Activated CD8-positive, alpha-beta T cell treated with anti-CD3 and anti-CD28 coated beads for 36 hours (primary cell): ENCODE measurements at places on chromosomes 1 and 21. TPM values are rescaled to one million over a fixed set of nuclear protein-coding genes. Genes with fewer than 3 reads are reported as not detected.

The TRIM67 gene
- total RNA-seq: not detected

The CCDC24 gene
- 1.4 TPM for total RNA-seq

The S100A5 gene
- total RNA-seq: 1.1 TPM

The KISS1 gene
- not detected for total RNA-seq

DNA sequence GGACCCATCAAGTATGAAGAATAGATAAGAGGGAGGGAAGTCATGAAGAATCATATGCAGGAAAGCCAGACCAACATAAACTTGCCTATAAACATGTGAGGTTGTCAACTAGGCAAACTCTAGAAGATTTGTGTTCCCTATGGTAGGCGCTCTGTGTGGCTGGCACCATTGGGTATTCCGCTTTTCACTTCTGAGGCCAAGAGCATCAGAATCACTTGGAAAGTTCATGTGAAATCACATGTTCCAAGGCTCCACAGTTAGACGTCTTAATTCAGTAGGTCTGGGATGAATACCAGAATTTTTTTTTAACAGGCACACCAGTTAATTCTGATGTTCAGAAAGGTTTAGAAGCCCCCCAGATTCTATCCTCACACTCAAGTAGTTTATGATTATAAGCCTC lies 50.5 kb upstream of the LAX1 start:
- no peak overlapping the region for H3K27ac ChIP-seq
- no peaks in the 10 kb centered on the region for H3K27me3 ChIP-seq
- peaks cover 3% of the 10 kb centered on the region for H3K4me1 ChIP-seq
- H3K4me3 ChIP-seq: no peak overlapping the region
- peaks cover under 1% of the 10 kb centered on the region for H3K36me3 ChIP-seq
- no peak for DNase-seq

GRCh38 chr1:20891091-20891490 lies 104.0 kb upstream of the HP1BP3 start:
- H3K27ac ChIP-seq: no peak overlapping the region
- DNase-seq: no peak
- no peak overlapping the region for H3K4me3 ChIP-seq
- peaks cover 10% of the 10 kb centered on the region for H3K36me3 ChIP-seq

DNA sequence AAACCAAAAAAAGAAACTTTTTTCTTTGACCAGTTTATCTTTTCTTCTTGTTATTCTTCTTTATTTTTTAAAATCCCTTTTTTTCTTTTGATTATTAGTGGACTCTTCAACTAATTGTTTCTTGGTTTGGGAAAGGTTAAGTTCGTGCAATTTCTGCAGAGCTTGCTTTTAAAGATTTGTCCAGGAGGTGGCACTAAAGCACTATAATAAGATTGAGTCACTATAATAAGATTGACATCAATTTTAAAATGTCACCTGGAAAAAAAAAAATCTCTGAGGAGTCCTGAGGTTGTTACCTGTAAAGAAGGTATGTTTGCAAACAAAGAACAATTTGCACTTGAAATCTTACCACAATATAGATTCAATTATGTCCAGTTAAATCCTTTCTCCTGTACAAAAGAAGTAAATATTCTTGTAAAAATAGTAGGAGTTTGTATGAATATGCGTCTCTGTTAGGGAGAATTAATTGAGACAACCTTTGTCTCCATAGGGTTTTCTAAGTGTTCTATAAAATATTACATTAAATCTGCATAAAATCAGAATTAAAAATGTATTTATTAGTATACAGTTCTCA lies 166.7 kb downstream of the ADGRL4 start:
- no peaks in the 10 kb centered on the region for H3K36me3 ChIP-seq
- no peak overlapping the region for H3K27ac ChIP-seq
- H3K27me3 ChIP-seq: no peaks in the 10 kb centered on the region
- peaks cover 11% of the 10 kb centered on the region for H3K4me1 ChIP-seq

DNA sequence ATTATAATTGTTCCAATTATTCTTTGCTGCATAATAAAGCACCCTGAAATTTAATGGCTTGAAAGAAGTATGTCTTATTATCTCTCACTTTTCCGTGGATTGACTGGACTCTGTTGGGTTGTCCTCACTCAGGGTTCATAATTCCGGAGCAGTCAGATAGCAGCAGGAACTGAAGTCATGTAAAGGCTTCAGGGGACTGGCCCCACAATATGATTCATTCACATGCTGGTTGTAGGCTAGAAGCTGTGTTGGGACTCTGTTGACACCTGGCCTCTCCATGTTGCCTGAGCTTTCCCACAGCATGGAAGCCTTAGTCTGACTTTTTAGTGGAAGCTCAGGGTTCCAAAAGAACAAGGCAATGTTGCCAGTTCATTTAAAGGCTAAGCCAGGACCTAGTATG lies 367.1 kb upstream of the ADGRL2 start:
- no peaks in the 10 kb centered on the region for H3K27me3 ChIP-seq
- no peak overlapping the region for H3K4me3 ChIP-seq
- H3K27ac ChIP-seq: no peak overlapping the region
- no peaks in the 10 kb centered on the region for H3K4me1 ChIP-seq
- DNase-seq: no peak
- H3K36me3 ChIP-seq: no peaks in the 10 kb centered on the region

DNA sequence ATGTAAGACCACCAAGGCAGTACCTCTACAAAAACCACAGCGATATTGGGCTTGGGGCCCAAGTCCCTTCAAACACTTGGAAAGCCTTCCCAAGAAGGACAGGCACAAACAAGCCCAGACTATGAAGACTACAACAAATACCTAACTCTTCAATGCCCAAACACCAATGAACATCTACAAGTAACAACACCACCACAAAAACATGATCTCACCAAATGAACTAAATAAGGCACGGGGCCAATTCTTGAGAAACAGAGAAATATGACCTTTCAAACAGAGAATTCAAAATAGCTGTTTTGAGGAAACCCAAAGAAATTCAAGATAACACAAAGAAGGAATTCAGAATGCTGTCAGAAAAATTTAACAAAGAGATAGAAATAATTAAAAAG lies 86.8 kb downstream of the COL24A1 start:
- DNase-seq: no peak
- no peaks in the 10 kb centered on the region for H3K36me3 ChIP-seq
- H3K27me3 ChIP-seq: peaks cover 2% of the 10 kb centered on the region

DNA sequence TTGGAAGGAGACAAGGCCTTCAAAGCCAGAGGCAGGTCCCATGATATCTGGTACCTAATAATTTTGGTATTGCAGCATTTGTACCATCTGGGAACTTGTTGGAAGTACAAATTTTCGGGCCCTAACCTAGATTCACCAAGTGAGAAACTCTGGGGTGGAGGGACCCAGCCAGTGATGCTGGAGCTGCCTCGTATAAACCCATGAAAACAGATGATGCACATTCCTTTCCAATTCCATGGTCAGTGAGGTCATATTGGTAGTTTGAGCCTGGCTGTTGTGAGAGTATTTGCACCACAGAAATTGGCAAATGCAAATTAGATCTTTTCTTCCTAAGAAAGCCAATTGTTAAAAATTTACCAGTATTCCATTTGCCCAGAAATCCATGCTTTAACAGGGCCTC lies 269.6 kb upstream of the PLXNA2 start:
- DNase-seq: no peak
- H3K27me3 ChIP-seq: no peaks in the 10 kb centered on the region
- H3K27ac ChIP-seq: no peak overlapping the region
- H3K36me3 ChIP-seq: no peaks in the 10 kb centered on the region
- H3K4me1 ChIP-seq: no peaks in the 10 kb centered on the region

GRCh38 chr1:156768610-156769295 lies 1.4 kb downstream of the PRCC start:
- H3K27me3 ChIP-seq: no peaks in the 10 kb centered on the region
- no peak overlapping the region for H3K4me3 ChIP-seq

DNA sequence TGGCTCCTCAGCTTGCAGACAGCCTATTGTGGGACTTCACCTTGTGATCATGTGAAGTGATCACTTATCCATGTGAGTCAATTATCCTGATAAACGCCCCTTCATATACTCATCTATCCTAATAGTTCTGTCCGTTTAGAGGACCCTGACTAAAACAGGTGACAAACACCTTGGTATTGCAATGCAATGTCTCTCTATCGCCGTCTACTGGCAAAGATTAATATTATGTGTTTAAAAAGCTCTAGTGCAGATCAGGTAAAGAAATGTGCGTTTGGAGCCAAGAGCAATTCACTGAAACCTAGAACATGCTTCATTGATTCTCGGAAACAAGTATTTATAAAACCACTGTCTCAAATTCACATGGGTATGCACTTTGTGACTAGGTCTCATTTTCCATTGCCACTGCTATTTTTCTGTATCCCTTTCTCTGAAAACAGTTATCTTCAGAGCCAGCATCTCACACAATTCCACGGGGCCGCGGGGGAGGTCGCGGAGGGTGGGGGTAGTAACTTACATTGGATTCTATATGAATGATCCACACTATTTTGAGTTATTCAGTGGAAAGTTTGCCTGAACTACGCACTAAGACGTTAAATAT lies 554.6 kb upstream of the NCAM2 start:
- no peaks in the 10 kb centered on the region for H3K36me3 ChIP-seq
- H3K4me1 ChIP-seq: no peaks in the 10 kb centered on the region
- H3K4me3 ChIP-seq: no peak overlapping the region
- H3K27me3 ChIP-seq: no peaks in the 10 kb centered on the region
- no peak overlapping the region for H3K27ac ChIP-seq

DNA sequence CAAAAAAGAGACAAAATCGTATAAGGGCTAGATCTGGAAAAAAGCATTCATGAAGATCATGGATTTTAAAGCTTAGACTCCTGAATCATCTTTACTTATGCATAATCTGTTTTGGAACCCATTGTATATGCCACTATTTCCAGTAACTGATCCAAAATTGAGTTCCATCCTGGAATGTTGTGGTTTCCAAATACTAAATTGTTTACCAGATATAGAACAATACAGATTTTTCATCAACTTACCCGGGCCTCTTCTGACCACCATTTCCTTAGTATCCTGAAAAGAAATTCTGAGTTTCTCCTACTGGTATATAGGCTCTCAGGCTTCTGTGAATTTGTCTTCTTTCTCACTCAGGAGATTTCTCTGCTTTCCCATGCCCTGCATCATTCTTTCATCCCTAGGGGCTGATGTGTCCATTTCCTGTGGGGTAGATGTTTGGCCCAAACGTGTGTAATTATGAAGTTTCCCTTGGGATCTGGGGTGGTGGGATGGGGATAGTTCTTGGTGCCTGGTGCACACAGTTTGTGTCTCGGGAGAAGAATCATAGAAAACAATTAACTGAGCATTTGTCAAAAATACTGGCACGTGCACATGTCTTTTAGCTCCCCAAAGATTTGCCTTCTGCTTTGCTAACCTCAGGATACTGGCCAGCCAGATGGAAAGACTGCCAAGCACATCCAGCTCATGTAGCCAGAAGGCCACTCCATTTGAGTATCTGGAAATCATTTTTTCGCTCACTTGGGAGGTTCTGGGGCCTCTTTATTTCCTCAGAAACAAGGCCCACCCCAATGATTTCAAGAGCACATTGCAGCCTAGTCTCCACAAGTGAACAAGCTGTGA lies 127.8 kb downstream of the NTMT2 start:
- H3K4me1 ChIP-seq: no peaks in the 10 kb centered on the region
- peaks cover 10% of the 10 kb centered on the region for H3K27me3 ChIP-seq
- H3K36me3 ChIP-seq: no peaks in the 10 kb centered on the region
- DNase-seq: no peak
- no peak overlapping the region for H3K27ac ChIP-seq
- no peak overlapping the region for H3K4me3 ChIP-seq
